ENCODE measurements at places on chromosomes 11 and 22.

- DNase-seq = no peak
These were observed 479 bp downstream of the ZNF280A start for GRCh38 chr22:22519591-22519990.

DNA sequence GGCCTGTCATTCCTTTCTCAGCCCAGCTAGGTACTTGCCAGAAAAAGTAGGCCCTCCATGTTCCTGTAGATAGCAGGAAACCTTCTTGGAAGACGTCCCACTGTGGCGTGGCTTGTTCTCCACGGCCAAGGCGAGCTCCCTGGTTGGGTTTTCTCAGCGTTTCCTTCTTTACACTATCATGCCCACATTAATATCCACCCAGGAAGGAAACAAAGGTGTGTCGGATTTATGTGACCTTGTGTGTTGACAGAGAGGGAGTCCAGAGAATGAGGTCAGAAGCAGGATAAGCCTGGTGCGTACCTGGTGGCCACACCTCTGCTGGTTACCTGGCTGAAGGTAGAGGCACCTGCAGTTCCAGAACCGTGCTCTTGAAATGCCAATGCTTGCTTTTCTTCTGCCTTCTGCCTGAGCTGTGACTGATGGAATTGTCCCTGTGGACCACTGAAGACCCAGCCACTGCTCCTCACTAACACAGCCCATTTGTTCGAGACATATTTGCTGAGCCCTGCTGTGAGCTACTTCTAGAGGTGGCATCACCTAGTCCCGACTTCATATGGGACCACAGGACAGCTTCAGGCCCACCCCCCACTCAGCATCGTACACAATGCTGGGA is 7.9 kb downstream of the ASPHD2 start:
- no peak for DNase-seq

DNA sequence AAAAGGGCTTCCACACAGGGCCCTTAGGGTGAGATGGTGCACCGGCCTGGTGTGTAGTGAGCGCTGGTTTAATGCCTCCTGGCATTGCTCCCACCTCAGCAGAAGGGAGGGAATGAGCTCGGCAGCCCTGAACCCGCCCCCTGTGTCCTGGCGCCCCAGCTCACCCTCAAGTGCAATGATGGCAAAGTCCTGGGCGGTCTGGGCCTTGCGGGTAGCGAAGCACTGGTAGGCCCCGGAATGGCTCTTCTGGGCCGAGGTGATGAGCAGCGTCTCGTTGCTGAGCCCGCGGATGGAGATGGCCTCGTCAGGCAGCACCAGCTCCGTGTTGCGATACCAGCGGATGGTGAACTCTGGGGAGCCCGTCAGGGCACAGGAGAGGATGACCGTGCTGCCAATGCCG is 193.3 kb downstream of the CEP164 start:
- no peak for DNase-seq

GRCh38 chr11:66346476-66347424 is 679 bp downstream of the B4GAT1 start:
- DNase-seq = no peak

GRCh38 chr11:99410636-99411035 is 389.9 kb downstream of the CNTN5 start:
- no peak for DNase-seq

DNA sequence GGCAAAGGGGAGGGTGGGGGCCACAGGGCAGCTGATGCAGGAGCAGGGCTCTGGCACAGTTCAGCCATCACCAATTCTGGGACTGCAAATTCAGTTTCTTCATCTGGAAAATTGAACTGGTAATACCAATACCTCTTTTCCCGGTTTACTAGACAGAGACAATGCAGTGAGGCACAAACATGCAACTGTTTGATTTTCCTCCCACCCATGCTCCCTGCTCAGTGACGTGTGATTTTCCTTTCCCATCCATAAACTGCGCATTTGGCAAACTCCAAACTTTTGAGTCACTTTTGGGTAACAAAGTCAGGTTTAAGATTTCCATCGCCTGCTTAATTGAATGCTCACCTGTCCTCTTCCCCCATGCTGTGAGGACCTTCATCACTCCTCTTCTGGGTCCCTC is 23.2 kb downstream of the P2RY2 start:
- DNase-seq = no peak

DNA sequence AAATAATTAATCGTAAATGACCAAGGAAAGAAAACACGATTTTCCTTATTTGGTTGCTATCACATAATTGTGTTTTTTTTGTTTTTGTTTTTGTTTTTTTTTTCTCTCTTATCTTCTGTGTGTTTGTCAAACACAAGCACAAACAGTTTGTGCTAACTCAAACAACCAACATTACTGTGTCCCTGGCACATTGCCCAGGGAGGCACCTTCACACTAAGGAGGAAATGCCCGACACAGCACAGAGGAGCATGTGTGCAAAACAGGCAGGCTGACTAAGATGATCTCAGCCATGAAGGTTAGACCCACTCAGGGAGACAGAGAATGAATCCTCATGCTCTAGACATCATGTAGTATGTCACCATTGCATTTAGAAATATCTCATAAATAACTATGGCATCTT is 130.1 kb downstream of the SOX6 start:
- DNase-seq = no peak

GRCh38 chr11:95453616-95454171 is 222.7 kb upstream of the SESN3 start:
- DNase-seq = no peak

DNA sequence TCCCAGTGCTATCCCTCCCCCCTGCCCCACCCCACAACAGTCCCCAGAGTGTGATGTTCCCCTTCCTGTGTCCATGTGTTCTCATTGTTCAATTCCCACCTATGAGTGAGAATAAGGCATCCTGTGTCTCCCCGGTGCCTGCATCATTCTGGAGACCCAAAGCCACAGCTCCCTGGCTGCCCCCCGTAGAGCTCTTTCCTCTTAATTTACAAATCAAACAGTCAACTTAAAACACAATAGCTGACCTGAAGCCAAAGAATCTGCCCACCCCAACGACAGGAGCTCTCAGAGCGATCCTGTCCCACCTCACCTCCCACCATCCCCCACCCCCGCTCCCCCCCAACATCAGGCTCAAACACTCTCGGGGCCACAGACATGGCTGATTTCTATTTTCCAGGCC is 558.3 kb downstream of the BRD1 start:
- DNase-seq = peak; percentile 57

DNA sequence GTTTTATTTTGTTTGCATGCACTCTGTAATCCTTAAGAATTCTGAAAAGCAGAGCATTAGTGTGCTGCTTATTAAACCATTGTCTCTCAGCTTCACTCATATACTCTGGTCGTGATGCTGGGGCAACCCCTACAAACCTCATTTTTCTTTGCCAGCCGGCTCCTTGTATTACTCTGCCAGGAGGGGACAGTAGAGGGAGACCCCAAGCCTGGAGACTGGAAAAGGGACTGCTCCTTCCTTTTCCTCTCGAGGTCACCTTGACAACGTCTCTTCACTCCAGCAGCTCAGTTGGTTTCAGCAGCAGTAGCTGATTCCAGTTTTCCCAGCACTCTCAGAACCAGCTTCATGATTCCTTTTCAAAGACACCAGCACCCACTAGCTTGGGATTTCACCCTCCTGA is 2.8 kb upstream of the JHY start:
- peak; percentile 71 for DNase-seq

DNA sequence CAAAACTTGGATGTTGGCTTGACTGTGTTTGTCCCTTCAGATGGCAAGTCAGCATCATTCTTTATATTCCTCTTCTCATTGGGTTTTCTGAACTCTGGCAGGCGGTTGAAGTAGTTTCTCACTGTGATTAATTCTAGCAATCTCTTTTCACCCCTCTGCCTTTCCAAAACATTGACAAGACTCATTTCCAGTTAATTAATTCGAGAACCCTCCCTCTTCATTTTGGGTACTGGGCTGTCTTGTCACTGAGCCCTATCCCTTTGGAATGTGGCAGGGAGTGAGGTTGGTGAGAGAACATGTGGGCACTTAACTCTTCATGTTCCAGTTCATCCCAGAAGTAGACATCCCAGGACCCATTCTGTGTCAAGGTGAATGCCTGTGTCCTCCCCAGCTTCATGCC is 133.0 kb downstream of the WNT7B start:
- peak; percentile 16 for DNase-seq

DNA sequence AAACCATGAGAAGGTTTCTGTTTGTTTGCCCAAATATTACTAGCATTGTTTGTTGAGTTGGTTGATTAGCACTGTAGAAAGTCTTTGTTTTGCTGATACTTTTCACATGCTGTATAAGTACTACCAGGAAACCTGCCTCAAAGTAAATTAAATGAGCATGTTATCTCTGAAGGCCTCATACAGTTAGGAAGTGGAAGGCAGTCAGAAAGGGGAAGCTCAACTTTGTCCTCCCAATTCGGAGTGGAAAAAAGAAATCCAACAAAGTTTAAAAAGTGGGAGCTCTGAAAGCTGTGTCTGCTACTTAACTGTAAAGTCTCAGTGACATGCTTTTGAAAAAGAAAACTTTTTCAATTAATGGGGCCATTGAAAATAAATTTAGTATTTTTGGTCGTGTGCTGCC is 188.3 kb upstream of the BLID start:
- no peak for DNase-seq

GRCh38 chr11:60511393-60511792 is 3.8 kb upstream of the MS4A13 start:
- no peak for DNase-seq

GRCh38 chr11:115920841-115921480 is 416.7 kb upstream of the CADM1 start:
- no peak for DNase-seq

DNA sequence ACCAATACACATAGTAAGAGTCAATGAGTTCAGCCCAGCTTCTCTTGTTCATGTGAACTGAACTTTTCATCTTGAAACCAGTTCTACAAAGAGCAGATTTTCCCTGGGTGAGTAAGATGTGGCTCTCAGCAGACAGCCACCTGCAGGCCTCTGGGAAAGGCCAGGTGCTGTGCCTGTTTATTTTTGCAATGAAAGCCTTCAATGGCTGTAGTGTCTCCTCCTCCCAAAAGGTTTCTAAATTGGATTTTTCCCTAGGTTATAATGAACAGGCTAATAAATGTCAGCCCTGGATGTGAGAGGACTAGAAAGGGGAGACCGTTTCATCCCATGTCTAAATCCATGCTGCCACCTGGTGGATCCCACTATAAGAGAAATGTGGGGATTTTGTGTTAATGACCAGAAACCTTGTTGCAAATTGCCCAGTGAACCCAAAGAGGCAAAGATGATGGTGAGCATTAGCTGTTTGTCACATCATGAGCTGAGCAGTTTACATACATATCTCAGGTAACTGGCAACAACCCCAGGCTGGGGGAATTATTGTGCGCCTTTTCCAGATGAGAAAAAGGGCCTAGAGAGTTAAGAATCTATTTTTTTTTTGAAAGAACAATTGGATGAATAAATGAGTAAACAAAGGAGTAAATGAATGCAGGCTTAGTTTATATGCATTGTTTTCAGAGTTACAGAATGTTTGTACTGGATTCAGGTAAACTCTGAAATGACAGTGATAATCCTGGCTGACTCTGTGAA is 12.7 kb downstream of the C11orf91 start:
- peak; percentile 66 for DNase-seq

- DNase-seq = peak; percentile 76
These were observed 34.5 kb upstream of the ANO3 start for GRCh38 chr11:26297189-26297975.

GRCh38 chr11:132941024-132941646 is 591.2 kb downstream of the OPCML start:
- peak; percentile 35 for DNase-seq

- no peak for DNase-seq
These were observed at the start of gene KRTAP5-6 for GRCh38 chr11:1696608-1697570. Gene KRTAP5-6, plus strand, starts transcription at chr11:1697195. Its CDS starts 51 bp downstream, at chr11:1697246.

DNA sequence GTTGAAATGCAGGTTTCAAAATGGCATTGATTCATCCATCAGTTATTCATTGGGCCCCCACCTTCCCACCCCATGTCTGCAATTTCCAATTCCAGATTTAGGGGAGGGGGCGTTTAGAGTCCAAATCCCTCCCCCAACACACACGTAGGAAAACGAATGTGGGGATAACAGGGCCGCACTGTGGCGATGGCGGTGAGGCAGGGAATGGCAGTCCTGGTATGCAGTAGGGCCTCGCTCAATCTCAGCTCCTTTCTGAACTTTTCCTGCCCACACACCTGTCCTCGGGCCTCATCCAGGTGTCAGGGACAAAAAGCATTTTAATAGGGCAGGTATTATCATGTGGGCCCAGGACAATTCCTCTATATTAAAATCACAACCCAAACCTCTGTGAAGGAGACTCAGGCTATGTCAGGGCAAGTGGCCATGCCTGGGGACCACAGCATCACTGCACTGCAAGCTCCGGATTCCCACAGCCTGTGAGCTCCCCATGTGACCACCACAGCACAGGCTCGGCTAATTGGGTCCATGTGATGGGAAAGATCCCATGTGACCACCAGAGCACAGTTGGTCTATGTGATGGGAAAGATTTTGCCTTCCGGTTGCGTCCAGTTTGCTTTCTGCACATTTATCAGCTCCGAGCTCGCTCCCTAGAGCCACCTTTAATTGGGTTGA is 44.5 kb downstream of the RTL6 start:
- DNase-seq = no peak

- DNase-seq = peak; percentile 97
These were observed 137.8 kb downstream of the DBX1 start for GRCh38 chr11:20022363-20023081.

DNA sequence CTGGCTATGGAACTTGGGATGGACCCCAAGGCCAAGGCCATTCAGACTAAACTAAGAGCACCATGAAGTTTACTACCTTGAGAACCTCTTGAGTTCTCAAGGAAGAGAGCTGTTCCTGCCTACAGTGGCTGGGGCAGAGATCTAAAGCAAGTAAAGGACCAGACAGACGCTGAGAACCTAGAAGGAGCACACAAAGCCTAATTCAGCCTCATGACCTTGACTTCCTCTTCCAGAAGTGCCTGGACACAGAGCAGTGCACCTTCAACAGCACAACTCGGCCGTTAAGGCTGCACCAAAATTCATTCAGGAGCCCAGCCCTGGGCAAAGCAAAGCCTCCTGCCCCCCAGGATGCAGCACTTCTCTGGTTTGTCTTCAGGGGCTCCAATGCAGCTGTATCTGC is 82.9 kb upstream of the AKIP1 start:
- DNase-seq = no peak

DNA sequence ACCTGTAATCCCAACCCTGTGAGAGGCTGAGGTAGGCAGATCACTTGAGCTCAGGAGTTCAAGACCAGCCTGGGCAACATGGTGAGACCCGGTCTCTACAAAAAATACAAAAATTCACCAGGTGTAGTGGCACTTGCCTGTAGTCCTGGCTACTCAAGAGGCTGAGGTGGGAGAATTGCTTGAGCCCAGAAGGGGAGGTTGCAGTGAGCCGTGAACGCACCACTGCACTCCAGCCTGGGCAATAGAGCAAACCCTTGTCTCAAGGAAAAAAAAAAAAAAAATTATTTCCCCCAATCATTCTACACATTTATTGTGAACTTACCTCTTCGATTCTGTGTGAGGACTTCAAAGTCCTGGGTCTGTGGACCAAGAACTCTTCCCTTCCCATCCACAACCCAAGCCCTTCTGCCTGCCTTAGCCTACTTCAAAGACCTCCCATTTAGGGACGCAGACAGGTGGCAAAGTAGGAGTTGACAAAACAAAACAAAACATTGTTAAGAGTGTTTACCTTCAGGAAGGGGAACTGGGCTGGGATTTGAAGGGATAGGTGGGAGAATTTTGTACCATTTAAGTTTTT is 3.8 kb upstream of the WEE1 start:
- DNase-seq = no peak

Data from mesendoderm (in vitro differentiated cells).